ENCODE measurements at places on chromosomes 6 and 20.

DNA sequence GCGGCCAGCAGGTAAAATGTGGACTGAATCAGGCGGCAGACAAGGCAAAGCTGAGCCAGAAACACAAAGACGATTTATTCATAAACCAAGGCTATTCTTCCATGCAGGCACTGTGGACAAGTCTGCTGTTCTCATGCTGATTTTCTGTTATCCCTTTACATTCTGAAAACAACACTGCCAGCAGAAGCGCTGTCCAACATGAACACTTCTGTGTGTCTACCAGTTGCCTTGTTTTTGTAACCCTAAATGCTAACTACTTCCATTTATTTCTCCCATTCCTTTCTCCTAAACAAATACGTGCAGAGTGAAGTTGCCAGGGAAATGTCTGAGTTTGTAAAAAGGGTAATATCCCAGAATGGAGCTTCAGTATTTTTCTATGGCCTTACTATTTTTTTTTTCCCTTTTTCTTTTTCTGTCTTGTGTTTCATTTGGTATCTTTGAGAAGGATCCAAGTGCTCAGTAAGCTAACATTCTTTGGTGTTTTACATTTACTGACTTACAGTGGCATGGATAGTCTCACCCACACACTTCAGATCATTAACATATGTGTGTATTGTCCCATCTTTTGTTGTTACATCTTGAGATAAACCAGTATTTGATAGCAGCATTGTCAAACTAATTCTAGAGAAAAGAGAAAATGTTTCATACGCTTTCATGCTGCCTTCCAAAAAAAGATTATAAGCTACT lies 1308.9 kb upstream of the MAP3K7 start:
- DNase-seq = no peak

DNA sequence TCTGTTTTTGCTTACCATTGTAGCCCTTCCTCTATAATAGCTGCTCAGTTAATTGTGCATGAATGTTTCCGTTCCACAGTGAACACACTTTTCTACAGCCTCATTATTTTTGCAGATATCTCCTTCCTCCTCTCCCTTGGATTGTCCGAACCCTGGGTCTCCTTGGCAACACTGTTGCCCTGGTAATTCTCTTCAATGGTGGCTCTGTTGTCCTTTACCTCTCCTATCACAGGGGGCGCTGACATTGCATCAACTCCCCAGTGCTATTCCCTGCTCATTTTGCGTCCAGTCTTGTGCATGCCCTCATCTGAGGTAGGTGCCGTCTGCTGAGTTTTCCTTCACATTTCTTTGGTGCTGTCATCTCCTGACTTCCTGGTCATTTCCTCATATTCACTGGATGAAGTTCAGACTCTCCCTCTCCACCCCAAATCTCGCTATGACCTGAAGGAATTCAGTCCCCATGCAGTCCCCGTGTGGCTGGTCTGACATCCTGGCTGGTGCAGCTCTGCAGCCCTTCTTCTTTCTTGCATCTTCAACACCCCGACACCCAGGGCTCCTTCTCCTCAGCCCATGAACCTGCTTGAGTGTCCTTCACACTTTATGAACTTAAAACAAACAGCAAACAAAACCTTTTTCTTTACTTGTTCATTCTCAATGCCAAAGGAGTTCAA lies 21.1 kb downstream of the PHACTR2 start:
- no peak for DNase-seq

DNA sequence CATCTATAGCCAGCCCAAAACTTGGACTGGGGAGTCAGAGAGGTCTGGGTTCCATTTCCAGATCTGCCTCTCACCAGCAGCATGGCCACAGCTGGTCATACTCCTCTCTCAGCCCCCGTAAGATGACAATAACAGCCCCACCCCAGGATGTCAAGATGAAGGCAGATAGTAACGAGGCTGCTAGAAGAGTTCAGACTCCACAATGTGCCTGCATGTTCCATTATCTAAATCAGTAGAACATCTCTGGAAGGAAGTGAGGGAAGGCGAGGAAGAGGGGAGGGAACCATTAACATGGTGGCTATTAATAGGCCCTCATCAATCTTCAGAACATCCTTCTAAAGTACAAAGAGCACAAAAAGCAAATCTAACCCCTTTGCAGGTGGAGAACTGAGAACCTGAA lies 98.0 kb upstream of the KCNG1 start:
- no peak for DNase-seq

DNA sequence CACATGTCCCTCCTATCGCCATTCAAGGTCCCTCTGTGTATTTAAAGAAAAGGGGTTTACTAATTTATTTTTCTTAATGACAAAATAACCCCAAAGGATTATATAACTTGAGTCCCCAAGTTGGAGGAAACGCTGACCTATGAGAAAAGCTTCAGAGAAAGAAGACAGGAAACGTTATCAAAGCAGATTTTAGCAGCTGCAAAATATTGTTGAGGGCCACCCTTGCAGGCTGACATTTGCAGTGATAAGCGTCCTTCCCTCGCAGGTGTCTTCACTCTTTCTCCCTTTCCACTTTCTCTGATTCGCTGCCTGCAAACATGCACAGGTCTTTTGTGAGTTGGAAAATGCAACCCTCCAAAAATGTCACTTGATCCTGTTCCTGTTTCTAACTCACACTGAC lies 103.2 kb upstream of the RIPOR2 start:
- no peak for DNase-seq

GRCh38 chr6:153129873-153130514 lies 1.1 kb downstream of the RGS17 start:
- no peak for DNase-seq

GRCh38 chr20:38434301-38434741 lies 807 bp downstream of the SNHG17 start:
- no peak for DNase-seq

DNA sequence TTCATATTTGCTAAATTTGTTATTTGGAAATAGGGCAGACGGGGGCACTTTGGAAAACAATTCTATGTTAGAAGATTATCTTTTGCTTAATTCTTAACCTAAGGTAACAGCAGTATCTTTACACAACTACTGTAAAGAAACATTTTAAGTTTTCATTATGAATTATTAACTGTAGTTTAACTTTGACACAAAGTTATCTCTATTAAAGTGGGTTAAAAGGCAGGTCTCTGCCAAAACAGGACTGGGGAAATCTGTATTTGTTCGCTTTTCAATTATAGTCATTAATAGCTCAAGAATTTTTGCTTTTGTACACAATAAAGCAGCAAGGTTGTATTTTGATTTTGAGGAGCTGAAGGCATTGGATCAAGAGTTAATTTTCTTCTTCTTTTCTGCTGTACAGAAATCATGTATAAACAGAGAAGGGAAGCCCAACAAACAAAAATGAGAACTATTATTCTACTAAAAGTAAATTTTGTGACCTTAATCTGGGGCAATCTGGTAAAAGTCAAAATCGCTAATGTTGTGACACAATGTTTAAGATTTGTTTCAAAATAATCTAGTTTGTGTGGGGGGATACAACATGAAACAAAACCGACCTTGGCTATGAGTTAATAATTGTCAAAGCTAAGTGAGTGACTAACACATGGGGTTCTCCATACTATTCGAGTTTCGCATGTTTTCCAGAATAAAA lies 2.9 kb downstream of the STAU1 start:
- DNase-seq = no peak

DNA sequence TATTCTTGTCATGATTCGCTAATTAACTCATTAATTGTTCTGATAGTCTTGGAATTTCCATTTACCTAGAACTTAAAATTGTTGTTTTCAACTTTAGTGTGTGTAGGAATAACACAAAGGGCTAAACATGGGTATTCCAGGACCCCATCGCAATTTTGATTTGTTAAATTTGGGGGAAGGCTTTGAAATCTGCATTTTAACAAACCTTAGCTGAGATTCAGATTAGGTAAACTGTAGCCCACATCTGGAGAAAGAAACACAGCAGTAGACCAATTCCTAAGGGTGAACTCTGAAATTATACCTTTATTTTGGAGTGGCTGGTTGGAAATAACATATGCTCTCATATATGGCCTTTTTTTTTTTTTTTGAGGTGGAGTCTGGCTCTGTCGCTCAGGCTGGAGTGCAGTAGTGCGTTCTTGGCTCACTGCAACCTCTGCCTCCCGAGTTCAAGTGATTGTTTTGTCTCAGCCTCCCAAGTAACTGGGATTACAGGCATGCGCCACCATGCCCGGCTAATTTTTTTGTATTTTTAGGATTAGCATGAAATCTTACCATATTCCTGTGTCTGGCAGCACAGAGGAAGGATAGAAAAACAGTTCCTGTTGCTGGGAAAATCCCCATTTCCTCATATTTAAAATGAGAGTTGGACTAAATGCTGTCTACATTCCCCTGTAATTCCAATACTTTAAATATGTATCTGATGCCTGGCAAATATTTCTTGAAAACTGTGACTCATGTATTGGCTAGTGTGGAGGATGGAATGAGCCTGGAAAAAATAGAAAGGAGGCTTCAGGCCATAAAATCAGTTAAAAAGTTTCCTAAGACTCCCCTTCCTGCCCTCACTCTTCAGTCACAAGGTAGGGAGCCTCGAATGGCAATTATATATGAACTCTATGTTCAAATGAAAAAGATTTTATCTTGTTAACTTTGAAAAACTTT lies 96.7 kb upstream of the FAM184A start:
- no peak for DNase-seq

- DNase-seq = no peak
These were observed 9.8 kb downstream of the NKX2-4 start for GRCh38 chr20:21387528-21387927.

GRCh38 chr20:12030470-12030869 lies 112.8 kb downstream of the BTBD3 start:
- no peak for DNase-seq

- no peak for DNase-seq
These were observed 671.8 kb downstream of the QKI start for GRCh38 chr6:164086076-164086887.

- DNase-seq = no peak
These were observed 42.8 kb upstream of the SLC23A2 start for GRCh38 chr20:5044075-5044620.

DNA sequence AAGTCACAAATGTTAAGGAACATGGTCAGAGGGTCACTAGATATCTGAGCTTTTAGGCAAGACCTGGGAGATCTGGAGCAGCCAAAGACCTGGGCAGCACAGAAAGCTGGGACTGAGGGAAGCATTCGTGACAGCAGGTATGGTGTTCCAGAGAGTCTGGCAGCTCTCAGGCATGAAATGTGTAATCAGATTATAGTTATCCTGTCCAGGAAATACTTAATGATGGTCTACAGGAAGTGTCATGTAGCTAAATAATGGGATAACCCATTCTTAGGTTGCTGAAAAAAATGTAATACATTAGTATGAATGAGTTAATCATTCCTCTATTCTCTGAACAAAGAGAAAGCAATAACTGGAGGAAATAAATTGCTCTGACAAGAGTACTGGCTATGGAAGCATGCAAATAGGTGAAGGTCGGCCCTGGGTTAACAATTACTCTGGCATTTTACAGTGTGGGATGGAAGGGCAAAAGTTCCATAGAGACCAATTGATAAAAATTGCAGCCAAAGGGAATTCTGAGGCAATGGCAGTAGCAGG lies 740.5 kb downstream of the CBLN4 start:
- DNase-seq = no peak

DNA sequence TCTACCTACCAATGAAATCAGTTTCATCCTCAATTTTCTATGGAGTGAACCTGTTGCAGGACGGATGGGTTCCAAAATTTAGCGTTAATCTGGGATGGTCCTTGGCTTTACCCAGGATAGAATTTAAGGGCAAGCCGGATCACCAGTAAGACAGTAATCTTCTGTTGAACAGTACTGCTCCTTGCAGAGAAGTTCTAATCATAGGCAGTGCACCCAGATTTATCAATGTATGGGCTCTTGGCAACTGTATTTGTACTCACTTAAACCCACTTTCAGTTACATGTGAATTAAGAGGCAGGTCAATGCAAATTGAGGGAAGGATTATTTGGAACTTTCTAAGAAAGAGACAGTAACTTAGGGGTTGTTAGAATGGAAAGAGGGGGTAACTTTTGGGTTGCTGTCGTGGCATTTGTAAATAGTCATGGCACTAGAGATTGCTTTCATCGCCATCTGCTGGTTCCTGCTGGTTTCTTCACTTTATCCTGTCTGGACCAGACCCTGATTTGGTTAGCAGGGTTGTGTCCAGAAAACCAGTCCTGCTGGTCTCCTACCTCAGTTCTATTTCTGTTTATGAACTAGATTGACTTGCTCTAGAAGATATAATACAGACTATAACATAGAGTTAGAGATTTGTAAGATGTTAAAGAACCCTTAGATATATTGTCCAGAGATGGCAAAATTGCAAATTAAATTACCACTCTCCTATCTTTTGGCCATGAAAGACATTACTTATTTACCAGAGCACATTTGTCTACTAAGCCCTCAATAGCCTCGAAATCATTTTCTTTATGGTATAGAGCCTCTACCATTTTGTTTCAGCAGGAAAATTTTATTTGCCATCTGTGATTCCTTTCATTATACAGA lies 646.3 kb downstream of the UTRN start:
- no peak for DNase-seq

DNA sequence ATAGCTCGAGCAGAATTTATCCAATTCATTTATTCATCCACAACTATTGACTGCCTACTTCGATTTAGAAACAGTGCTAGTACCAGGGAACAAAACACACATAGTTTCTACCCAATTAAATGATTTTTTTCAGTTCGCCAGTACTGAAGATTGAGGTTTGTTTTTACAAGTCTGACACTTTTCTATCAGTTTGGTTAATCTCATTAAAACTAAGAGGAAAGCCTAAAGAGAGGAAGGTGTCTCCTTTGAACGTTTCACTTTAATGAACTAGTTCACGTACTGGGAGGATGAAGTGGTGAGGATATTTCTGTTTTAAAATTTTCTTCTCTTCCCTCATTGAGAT lies 570 bp upstream of the ANKS1A start:
- no peak for DNase-seq

DNA sequence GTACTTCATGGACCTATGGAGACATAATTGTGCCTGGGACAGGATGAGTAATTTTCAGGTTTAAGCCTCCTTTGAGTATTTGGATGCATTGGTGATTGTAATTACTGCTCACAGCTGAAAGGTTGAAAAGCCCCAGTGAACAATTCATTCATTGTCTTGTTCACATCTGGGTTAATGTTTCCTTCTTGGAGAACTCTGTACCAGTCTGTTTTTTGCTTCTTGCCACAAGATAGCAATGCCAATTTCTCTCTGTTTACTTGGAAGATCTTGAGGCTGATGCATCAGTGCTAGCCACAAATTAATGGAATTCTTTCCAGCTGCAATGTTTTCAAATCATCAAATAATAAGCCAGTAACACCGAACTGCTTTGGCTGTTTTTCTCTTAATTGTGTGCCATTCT lies 207.8 kb downstream of the BMP2 start:
- no peak for DNase-seq

Measured in stimulated activated CD4-positive, alpha-beta T cell treated with anti-CD3 and anti-CD28 coated beads, TNF-alpha, amount 100 ng/mL, for 48 hours (primary cell).